ENCODE measurements at places on chromosomes 16 and 17.

DNA sequence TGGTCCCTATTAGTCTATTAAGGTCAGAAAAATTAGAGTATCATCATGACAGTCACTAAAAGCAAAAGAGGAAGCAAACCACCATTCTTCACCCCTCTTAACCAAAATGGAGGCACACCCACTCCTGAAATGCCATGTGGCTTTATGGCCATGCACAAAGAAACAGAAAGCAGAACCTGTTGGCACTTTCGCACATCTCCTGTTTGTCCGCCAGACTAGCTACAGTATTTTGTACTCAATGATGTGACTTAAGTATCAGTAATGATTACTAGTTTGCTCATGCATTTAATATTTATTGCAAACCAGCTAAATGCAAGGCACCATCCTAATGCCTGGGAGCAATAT is 70.2 kb upstream of the GNAO1 start:
- no peak for DNase-seq

DNA sequence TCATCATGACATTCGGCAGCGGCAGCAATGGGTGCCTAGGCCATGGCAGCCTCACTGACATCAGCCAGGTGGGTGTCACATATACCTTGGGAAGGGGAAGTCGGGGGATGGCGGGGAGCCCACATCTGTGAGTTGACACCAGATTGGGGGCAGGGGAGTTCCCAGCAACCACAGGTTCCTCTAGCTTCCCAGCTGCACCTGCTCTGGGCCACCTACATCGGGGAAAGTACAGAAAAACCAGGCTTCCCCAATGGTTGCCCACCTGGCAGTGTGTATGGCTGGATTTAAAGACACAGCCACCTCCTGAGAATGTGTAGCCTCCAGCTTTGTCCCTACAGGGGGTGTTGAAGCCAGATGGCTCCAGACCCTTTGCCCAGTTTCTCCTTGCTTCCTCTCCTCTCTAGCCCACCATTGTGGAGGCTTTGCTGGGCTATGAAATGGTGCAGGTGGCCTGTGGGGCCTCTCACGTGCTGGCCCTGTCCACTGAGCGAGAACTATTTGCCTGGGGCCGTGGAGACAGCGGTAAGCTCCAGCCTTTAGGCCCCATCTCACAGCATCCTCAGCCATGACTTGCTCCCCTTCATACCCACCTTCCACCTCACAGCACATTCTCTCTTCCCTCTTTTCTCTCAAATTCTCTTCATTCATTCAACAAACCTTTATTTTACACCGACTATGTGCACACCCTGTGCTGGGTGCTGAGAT is 5.0 kb upstream of the TRAF4 start:
- no peak for DNase-seq

DNA sequence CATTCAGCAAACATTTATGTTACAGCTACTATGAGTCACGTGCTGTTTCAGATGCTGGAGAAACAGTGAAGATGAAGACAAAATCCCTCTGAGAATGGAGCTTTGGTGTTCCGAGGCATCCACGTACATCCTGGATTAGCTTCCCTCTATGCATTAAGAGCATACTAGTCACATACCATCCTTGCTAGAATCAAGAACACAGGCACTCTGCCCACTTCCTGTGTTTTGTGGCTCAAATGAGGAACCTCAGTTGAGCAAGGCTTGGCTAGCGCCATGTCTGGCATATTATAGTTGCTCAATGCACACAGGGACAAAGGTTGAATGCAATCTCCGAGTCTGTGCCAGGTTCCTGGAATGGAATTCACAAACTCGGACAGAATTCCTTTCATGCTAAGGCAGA is 297.5 kb downstream of the XYLT1 start:
- DNase-seq, result no peak

GRCh38 chr17:59858167-59858816 is 34.5 kb downstream of the TUBD1 start:
- DNase-seq, result no peak
